ENCODE measurements at places on chromosomes 4 and X.

DNA sequence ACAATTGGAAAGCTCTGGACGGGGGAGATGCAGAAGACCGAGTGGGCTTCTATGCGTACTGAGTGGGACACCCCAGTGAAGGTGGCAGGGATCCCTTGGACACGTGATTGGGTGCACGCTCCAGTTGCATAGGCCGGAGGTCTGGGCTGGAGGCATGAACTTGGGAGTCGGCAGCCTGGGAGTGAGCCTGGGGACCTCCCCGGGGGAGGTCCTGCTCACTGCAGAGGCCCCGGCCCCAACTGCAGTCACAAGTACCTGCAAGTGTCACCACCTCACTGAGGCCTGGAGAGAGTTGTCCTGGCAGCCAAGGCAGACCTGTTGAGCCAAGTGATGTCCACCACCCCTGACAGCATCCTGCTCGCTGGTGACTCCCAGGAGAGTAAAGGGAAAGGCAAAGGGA lies 49.3 kb upstream of the HMX1 start:
- no peak for DNase-seq

- DNase-seq = no peak
Measured at GRCh38 chr4:86855572-86855971, 6.4 kb upstream of the SLC10A6 start.

GRCh38 chr4:53653484-53654053 lies 62.3 kb upstream of the LNX1 start:
- no peak for DNase-seq

DNA sequence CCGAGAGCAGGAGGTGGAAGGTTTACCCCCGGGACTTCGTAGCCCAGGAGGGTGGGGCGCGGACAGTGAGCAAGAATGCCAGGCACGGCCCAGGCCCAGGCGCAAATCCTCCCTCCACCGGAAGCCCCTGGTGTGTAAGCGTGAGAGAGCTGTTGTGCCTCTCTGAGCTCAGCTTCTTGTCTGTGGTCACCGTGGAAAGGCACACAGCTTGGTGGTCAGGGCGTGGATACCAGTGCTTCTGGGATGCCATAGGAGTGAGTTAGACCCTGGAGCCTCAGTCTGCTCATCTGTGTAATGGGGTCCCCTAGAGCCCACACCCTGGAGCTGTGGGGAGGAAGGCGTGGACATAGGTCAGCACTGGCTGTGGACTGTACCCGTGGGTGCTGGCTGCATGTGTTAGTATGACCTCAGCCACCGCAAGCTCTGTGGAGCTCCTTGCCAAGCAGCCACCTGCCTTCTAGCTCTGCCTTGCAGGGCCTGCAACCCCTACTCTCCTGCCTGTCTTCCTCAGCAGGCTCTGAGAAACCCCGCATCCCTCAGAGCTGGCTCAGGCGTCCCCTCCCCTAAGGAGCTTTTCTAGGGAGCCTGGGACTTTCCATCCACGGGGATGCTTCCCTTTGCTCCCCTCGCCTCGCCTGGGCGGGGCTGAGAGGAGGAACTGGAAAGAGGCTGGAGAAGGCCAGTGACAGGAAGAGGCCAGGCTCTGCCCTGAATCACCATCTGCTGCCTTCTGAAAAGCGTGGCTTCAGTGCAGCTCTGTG lies 28.0 kb upstream of the AFAP1 start:
- DNase-seq = no peak

DNA sequence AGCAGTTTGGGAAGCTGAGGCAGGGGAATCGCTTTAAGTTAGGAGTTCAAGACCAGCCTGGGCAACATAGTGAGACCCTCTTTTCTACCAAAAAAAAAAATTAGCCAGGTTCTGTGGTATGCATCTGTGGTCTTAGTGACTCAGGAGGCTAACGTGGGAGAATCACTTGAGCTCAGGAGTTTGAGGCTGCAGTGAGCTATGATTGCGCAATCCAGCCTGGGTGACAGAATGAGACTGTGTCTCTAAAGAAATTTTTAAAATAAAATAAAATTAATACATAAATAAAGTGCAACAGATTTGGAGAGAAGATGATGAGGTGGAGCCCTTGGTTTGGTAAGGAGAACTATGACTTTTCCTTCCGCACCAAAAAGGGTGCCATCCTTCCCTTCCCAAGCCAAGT lies 436.9 kb downstream of the NLGN4X start:
- no peak for DNase-seq

DNA sequence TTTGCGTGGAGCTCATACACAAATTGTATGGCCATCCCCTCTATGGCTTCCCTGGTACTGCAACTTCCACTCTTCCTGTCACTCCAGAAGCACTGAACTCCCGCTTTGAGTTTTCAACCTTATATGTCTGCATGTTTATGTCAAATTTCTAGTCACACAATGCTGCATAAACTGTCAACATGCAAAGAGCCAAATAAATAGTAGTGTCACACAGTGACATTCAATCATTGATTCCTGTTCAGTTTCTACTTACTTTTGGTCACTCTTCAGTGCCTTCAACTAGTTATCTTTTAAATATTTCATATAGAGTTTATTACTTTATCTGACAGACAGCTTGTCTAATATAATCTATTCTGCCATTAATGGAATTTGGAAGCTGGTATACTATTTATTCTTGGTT lies 149.3 kb downstream of the SPANXN1 start:
- DNase-seq = no peak

DNA sequence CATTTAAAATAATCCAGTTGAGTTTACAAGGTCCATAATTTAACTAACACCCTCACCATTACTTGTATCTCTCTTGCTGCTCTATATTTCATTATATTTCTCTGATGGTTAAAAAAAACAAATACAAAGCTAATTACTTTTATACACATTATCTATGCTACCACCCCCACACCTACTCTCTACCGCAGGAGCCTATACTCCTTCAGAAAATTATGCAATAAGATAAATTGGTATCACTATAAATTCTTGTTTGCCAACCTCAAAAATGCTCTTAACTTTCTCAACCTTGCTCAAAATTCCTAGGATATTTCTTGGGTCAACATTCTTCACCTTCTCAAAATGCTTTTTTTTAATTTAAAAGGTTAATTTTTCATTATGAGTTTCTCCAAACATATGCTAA lies 282.7 kb downstream of the KCTD8 start:
- no peak for DNase-seq

- DNase-seq = no peak
Measured at GRCh38 chr4:40201898-40202297, 5.1 kb downstream of the RHOH start.

GRCh38 chr4:70997036-70997435 lies 3.6 kb downstream of the DCK start:
- DNase-seq = no peak

- DNase-seq = no peak
Measured at GRCh38 chr4:86493460-86493859, 100.7 kb upstream of the PTPN13 start.

GRCh38 chr4:39657465-39657864 lies 18.8 kb upstream of the SMIM14 start:
- no peak for DNase-seq

DNA sequence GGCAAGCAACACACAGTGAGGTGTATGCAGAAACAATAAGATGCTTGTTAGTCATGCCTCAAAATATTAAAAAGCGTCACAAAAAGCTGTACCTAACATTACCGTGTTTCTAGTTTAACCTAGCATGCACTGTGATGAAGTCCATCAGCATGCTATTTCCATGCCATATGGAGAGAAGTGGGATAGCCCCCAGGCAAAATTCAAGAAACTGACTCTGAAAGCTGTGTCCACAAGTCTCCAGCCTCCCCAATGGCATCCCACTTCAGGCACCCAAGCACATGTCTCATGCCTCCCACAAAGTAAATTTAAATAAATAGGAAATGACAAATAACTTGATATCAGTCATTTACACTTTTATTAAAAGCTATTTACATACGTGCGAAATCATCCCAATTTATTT lies 10.8 kb downstream of the GABRA2 start:
- no peak for DNase-seq

- no peak for DNase-seq
Measured at GRCh38 chrX:11427453-11428071, 134.3 kb downstream of the AMELX start.

DNA sequence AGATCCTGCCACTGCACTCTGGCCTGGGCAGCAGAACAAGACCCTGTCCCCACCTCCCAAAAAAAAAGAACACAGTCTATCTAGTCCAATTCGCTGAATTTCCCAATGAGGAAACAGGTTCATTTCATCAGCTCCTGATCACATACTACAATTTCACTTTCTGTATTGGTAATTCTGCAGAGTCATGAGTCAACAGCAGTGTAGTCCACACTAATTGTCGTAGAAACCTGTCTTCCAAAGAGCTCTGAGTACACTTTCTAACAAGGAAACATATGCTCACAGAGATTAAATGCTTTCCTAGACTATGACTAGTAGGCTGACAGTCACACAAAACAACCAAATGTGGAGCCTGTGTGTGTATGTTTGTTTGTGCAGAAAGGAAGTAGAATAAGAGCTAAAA lies 91.9 kb downstream of the GPC4 start:
- no peak for DNase-seq

GRCh38 chr4:89134775-89135319 lies 23.5 kb downstream of the TIGD2 start:
- no peak for DNase-seq

- no peak for DNase-seq
Measured at GRCh38 chrX:12489341-12489740, 301.9 kb upstream of the PRPS2 start.

DNA sequence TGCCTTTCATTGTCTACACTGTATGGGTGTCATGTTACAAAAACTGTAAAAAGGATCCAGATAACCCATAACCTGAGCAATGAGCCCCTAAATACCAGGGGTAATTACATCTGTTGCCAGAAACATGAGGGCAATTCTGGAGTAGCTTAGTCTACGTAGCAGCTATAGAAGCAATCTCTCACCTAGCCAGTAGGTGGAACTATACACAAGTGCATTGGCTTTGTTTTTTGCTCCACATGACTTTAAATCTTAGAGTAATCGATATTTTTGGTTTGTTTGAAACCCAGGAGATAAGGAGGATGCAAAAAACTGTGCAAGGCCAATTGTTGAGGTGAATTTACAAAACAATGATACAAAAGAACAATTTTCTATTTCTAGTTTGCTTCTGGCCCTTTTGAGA lies 57.5 kb downstream of the GPR82 start:
- DNase-seq = no peak

- no peak for DNase-seq
Measured at GRCh38 chrX:148498067-148498466, 2.4 kb upstream of the AFF2 start.

DNA sequence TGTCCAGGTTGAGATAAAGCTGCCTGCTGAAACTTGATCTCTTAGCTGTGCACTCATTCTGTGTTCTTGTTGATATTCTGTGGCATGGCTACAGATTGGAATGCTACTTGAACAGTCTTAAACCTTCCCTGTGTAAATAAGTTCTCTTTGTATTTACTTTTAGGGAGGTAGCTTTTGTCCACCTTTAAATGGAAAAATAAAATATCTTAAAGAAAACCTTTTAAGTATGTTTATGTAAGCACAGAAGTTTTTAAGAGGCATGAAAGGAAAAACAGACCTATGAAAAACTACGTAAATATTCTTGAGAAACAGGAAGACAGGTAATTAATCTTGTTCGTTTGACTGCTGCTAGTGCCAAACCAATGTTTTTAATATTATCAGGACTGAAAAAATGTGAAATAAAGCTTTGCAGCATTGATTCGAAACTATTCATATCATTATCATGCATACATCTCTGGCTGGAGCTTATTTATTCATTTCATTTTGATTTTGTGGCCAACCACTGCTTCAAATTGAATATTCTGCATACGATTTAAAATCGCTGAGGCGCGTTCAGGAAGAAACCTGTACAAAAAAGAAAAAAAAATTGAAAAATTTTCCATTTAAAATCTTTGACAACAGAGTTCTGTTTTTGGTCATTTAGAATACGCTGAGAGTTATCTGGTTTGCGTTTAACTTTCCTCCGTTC lies 17.8 kb downstream of the HSD17B13 start:
- DNase-seq = no peak

DNA sequence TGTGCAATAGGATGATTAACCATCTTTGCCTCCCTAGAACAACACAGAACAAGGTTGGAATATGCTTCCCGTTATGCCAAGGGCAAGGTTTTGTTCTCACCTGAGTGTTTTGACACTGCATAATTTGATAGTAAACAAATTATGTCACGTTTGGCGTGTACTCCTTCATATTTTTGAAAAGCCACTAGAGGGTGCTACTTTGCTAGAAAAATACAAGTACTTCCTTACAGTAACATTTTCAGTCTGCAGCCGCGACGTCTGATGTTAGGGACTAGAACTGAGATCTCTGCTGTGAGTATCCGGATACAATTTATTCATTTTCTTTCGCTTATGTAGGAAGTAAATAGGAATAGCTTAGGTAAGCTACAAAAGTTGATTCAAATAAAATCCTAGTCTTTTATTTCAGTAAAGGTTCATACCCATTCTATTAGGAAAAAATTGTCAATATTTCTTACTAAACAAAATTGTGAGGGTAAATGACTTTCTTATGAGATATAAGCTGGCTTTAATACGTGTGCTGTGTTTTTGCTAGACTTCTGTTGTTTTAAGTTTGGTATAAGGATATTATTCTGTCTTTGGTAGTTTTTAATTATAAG lies 181.1 kb upstream of the WDFY3 start:
- no peak for DNase-seq

DNA sequence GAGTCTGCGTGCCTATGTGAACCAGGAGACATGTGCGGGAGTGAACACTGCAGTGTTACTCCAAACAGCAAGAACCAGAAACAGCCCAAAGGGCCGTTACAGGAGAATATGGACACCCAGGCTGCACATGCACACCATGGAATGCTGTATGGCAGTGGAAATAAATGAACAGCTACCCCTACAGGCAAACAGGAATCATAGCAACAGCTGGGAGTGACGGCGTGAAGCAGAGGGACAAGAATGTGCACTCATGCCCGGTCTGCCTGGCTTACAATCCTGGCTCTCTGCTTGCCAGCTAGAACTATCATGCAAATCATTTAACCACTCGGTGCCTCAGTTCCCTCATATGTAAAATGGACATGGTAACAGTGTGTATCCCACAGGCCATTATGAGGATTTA lies 16.6 kb downstream of the GPKOW start:
- no peak for DNase-seq

DNA sequence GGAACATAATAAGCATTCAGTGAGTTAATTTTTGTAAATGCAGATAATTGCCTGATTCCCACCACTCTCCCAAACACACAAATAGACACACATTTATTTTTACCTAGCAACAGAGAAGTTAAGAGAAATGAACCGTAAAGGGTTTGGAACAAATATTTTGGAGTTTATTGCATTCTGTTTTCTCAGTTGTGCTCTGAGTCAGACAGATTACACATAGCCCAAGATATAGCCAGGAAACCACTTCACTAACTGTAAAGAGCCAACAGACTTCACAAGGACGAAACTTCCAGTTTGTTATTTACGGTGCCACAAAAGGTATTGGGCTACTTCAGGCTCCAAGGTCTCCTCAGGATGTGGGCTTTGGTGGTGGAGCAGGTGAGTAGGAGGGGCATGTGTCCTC lies 217.0 kb downstream of the BMPR1B start:
- no peak for DNase-seq

DNA sequence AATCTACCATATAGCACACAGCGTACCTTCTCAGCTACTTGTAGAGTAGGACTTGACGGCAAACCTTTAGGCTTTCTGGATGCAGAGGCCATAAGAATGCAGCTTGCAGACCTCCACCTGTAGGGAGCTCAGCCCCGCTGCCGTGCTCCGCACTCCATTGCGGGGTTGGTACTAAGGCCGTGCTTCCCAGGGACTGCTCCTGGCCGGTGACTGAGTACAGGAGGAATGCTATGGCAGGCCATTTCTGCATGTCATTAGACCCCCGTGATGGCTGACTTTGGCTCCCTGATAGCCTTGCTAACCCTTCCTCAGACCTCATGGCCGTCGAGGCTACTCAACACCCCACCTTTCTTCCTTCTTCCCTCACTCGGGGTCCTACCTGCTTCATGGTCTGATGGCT lies 26.4 kb downstream of the TIGD2 start:
- DNase-seq = no peak

- DNase-seq = no peak
Measured at GRCh38 chr4:153248641-153249198, 44.5 kb downstream of the TRIM2 start.

Data from effector memory CD8-positive, alpha-beta T cell (primary cell).